ENCODE measurements at places on chromosomes 3 and 15.

DNA sequence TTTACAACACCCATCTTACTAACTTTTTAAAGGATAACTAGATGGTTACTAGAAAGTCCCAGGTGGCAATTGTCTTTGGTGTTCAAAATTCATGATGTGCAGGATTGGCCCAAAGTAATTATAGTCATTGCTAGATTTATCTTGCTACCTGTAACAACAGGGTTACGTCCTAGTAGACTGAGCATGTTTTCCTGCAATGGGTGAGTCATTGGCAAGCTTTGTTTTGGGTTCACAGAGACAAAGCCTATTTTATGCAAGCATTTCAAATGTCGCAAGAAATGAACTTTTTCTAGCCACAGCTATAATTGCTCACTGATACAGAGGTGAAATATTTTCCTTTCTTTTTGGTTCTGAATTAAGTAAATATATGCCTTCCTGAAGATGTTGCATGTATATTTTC, 267.6 kb downstream of the AGBL1 start:
- no peak for DNase-seq

- DNase-seq: no peak
Observed at GRCh38 chr3:155979746-155980145, 109.3 kb downstream of the GMPS start.

DNA sequence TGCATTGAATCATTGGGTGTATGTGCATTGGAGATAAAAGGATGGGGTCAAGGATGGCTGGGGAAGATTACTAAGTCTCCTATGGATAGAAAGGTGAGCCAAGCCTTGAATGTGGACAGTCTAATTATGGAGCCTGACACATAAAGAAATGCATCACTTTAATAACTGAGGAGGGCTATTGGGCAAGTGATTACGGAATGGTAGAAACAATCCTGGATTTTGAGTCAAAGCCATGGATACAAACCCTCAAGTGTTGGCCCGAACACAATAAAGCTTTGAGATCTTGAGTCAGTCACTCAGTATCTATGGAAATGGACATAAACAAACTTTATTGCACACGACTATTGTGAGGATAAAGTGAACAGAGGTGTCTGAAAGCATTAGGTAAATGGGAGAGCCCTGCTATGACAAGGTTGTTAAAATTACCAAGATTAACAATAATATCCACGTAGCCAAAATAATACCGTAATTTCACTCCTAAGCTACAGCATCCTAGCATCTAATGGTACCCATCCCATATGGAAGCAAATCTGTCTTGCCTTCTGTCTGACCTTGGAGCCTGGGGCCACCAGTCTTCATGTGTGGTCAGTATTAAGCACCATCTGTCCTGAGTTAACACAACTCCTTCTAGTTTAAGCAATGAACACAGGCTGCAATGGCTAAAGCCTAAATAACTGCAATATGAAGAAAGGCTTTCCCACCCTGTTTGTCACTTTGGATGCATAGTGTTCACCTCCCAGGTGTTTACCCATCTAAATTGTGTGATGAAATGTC, 136.9 kb upstream of the PRICKLE2 start:
- no peak for DNase-seq

GRCh38 chr3:180981912-180982311, 7.6 kb downstream of the DNAJC19 start:
- no peak for DNase-seq

GRCh38 chr15:57827021-57827420, 120.5 kb downstream of the POLR2M start:
- no peak for DNase-seq

DNA sequence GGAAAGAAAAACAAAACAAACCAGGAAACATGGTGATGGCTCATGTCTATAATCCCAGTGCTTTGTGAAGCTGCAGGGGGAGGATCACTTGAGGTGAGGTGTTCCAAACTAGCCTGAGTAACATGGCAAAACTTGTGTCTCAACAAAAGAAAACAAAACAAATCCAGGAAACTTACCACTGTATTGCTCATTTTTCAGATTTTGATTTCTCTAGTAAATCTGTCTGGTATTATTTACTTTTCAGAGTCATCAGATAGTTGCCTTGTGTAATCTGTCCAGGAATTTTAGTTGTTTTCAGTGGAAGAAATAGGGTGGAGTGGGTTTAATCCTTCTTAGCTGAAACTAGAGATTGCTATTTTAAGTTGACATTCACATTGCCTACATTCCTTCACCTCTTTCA, 91.8 kb upstream of the ALCAM start:
- DNase-seq: no peak

- DNase-seq: no peak
Observed at GRCh38 chr15:92662762-92663161, 7.2 kb upstream of the FAM174B start.

DNA sequence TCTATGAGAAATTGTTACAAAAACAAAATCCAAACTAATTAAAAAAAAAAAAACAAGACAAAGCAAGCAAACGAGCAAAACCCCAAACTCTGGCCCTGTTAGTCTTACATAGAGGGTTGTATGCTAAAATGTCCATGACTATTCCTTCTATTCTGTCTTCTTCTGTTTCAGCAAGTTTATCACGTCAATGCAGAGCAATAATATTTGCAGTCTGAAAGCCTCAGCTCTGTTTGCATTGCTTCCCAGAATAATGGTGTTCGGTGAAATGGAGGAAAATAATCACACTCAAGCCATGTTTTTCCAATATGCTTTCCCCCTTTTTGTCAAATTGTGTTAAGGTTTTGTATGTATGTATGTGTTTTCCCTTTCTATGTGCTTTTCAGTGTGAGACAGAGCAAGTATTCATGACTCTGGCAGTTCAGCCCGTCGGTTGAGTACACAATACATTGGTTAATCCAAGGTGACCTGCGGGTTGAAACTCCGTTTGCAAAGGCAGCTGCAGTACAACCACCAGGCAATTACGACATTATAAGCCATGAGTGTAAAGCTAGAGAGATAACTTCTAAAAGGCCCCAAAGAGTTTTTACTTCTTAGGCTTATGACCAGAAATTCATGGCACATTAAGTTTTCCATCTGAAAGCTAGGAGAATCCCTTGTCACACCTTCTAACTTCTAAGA, 34.9 kb upstream of the MAGI1 start:
- no peak for DNase-seq

GRCh38 chr15:40695469-40695890, 506 bp downstream of the RAD51 start:
- DNase-seq: no peak

DNA sequence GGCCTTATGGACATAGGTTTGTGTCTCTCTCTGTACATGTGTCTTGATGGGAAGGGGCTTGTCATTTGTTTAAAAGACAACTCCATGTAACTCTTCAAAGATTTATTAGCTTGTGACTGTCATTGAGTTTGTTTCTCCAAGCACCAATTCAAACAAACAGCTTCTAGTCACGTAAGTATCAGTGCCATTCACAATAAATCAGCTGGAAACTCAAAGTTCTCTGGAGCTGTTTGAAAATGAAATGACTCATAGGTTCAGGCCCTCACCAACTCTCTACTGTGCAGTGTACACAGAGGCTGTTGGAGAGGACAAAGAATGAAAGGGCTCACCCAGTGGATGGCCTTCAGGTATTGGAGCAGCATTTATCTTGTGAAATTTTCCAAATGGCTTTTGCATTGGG, 476.3 kb downstream of the AGBL1 start:
- no peak for DNase-seq

GRCh38 chr3:182392182-182392937, 400.9 kb upstream of the ATP11B start:
- DNase-seq: no peak

DNA sequence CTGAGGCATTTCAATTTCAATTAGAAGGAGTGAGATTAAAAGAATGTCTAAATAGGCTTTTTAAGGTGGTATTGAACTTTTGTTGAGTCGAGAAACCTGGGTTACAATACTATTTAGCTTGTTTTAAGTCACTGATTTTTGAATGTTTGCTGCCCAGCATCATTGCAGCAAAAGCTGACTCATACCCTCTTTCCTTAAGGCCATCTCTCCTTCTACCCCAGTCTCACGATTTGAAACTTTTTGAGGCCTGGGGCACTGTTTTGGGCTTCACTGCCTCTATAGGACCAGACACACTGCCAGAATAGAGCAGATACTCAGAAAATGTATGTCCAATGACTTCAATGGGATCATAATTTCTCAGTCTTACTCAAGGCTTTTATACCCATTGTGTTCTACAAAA, 319.6 kb upstream of the TGFBR2 start:
- DNase-seq: no peak

DNA sequence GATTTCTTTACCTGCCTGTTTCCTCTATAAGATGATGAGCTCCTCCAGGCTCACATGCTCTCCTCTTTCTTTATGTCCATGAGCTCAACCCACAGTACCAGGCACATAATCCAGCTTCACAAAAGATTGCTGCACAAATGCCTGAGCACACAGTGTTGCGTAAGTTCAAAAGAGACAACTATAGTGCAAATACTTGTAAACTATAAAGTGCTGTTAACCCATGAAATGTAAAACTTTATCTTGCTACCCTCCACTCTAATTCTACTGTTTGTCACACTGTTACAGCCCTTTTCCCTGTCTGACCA, 101.0 kb upstream of the LPP start:
- DNase-seq: no peak

DNA sequence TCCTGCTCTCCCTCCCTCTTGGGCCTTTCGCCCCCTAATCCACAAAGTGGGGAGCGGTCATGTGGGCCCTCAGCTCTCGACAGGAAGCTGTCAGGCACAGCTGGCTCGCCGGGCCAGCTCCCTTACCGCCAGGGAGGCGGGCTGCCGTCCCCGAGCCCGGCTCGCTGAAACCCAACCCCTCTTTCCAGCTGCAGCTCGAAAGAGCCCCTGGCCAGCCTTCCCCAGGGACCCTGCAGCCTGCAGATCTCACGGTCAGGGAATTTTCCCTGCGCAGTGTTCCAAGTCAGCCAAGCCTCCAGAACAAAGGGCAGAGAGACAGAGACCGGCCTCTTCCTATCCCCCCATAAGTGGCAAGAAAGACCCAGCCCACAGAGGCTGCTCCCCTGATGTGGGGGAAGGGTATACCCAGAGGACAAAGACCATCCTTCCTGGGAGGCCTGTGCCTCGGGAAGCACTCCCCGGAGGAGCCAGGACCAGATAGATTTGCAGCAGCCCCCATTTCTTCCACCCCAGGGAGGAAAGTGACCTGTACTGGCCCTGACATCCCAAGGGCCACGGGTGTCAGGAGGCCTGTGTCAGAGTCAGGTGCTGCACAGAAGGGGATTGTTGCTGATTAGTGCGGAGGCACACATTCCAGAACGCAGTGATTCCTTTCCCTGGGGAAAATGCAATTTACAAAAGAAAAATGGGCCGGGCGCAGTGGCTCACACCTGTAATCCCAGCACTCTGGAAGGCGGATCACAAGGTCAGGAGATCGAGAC, 32.6 kb downstream of the MAGEF1 start:
- no peak for DNase-seq

DNA sequence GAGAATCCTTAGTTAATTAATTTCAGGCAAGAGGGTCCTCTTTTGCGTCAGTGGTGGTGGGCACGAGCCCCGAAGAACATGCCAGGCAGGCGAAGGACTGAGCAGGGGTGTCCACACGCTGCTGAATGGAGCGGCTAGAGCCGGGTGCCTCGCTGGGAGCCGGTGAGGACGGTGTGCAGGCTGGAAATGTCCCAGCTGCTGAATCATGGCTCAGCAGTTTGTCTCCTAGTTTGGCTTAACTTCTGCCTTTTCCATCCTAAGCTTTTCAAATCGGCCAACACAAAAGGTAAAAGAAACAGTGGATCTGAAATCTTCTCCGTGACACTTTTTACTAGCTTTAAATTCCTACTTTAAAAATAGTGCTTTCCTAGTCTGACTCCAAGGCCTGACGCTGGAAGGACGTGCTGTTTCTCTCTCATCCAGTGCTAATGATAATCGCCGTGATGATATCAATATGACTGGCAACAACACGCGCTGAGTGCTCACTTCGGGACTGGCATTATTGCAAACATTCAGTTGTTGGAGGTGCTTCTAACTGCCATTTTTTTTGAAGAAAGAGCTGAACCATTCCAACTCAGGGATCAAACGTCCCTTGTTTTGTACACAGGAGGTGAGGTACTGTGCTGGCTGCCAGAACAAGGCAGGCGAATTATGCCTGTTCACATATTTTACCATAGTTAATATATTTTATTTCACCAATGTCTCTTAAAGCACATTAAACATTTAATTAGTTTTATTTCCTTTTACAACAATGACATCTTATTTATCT, 19.8 kb downstream of the PCSK6 start:
- DNase-seq: no peak

DNA sequence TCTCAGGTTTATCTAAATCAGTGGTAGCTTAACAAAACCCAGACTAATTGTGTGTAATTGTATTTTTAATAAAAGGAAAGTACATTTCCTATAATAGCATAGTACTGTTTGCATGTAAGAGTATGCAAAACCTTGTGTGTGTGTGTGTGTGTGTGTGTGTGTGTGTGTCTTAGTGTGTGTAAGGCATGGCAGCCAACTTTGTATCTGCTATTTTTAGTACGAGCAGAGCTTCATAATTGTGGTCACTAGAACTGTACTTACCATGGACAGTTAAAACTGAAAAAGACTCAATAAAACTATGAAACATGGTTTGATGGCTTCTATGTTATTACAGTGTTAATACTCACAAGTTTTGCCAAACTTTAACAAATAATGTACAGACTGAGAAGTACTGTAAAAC, 6.2 kb downstream of the P2RY1 start:
- DNase-seq: no peak

- no peak for DNase-seq
Observed at GRCh38 chr3:66723231-66723630, 222.4 kb upstream of the LRIG1 start.

DNA sequence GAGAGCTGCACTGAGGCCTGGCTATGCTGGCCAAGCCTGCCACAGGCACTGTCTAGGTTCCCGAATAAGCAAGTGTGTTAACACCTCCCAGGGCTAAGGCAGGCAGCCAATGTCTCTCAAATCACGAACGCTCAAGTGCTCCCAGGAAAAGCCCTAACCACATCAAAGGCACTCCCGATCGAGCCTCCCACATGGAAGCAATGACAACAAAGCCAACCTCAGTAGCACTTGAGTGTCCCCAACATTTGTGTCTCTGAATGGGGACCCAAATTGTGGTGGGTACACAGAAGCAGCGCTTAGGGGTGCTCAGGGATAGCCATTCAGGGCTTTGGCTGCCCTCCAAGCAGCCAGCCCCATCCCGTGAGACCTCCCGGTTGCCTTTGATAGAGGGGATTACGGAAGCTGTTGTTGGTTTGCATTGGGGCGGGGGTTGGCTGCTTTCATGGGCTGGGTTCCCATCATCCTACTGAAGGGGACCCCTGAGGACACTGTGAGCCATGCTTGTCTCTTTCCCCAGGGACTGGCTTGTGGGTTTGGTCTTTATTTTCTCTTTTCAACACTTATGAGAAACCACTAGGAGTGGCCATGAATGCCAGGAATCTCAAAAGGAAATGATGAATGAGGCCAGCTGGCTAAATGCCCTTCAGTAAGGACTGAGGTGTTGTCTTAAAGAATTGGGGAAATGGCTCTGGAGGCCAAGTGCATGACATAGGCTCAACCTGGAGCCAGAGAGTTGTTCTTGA, 234.1 kb upstream of the FEZF2 start:
- DNase-seq: no peak

- no peak for DNase-seq
Observed at GRCh38 chr3:170584585-170585007, 1.3 kb downstream of the SLC7A14 start.
